ENCODE measurements at places on chromosomes 2 and 18. TPM values are rescaled to one million over a fixed set of nuclear protein-coding genes. Genes with fewer than 3 reads are reported as not detected.

The STARD6 gene
- total RNA-seq: not detected

The CREG2 gene
- total RNA-seq: not detected

The SCN1A gene
- not detected for total RNA-seq

The ADCYAP1 gene
- total RNA-seq: not detected

The FANCL gene
- total RNA-seq: 26.3 TPM

The GREB1L gene
- not detected for total RNA-seq

The EIF5B gene
- 88.5 TPM for total RNA-seq

The FEV gene
- total RNA-seq: not detected

The CABLES1 gene
- total RNA-seq: 5.7 TPM

The LRATD1 gene
- not detected for total RNA-seq

The KCNE4 gene
- not detected for total RNA-seq

The SLC23A3 gene
- 1.8 TPM for total RNA-seq

The RESP18 gene
- total RNA-seq: not detected

The VWC2L gene
- total RNA-seq: not detected

The PARD3B gene
- total RNA-seq: 0.50 TPM

The ZRANB3 gene
- 6.8 TPM for total RNA-seq

The LINC00305 gene
- total RNA-seq: not detected

The METAP1D gene
- total RNA-seq: 5.0 TPM

The EGR4 gene
- total RNA-seq: 1.2 TPM

The ITPRID2 gene
- total RNA-seq: 50.9 TPM

The HOXD9 gene
- not detected for total RNA-seq

The SLC8A1 gene
- 3.4 TPM for total RNA-seq

The MYCN gene
- total RNA-seq: not detected

The TEKT4 gene
- 0.49 TPM for total RNA-seq

The CPO gene
- not detected for total RNA-seq

The GKN1 gene
- not detected for total RNA-seq

The CYTIP gene
- total RNA-seq: 321 TPM

The IGFBP5 gene
- not detected for total RNA-seq

Measured in activated CD4-positive, alpha-beta T cell treated with anti-CD3 and anti-CD28 coated beads, Interleukin-2, amount 10 ng/mL, durations not matched to agents 24 days and 14 days (primary cell).